ENCODE measurements at places on chromosomes 2 and 18. TPM values are rescaled to one million over a fixed set of nuclear protein-coding genes. Genes with fewer than 3 reads are reported as not detected.
A peak's percentile ranks its signal among the peaks of the same experiment; 100 is the strongest.

DNA sequence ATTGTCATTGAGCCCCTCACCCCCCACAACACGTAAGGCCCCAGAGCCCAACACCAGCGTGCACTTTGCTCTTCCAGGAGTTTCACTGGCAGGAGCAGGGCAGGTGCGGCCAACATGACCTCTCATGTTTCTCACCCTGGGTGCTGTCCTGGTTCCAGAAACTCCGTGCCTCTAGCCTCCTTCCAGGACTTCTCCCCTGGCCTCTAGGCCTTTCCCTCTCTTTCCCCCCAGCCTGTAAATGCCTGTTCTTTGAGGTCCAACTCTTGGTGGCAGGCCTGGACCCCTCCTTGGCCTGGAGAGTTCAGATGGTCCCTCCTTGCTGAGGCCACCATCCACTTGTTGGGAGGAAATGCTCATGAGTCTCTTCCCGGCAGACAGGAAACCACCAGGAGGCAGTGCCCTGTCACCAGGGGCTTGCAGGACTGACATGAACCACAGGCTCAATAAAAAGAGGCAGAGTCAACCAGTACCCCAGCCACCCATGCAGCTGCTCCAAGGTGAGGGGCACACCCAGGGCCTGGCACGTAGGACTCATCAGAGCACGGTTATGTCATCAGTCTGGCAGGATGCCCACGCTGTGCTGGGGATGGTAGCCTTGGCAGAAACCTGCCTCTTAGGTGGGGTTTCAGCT, 1.5 kb downstream of the MALL start:
- no peak overlapping the region for H3K4me3 ChIP-seq
- no peak overlapping the region for H3K27ac ChIP-seq
- no peaks in the 10 kb centered on the region for H3K36me3 ChIP-seq

SPATA3 gene
- not detected for polyA plus RNA-seq

DNA sequence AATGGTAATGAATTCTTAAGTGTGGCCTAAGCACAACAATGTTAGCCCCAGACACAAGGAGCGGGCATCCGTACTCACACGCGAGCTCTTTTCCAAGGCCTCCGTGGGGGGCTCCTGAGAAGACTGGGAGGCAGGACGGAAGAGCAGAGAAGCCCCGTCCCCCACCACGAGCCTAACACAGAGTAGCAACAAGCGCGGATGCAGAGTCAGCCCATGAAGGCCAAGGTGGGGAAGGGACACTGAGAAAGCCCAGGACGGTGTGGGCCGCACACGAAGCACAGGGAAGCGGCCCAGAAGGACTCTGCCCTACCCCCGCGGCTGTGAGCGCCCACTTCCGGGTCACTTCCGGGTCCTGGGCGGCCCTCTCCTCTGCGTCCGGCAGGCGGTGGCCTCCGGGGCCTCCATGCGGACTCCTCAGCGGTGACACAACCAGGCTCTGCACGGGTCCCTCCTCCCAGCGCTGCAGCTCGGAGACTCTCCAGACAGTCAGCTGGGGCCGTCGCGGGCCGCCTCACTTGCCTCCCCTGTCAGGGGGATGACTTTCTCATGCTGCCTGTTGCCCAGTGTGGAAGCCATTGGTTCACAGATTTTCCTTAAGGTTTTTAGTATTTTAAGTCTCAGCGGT, 151.5 kb downstream of the MTCL1 start:
- peaks cover 9% of the 10 kb centered on the region for H3K4me1 ChIP-seq
- no peak overlapping the region for H3K27ac ChIP-seq
- no peaks in the 10 kb centered on the region for H3K36me3 ChIP-seq
- H3K27me3 ChIP-seq: no peaks in the 10 kb centered on the region
- no peak for DNase-seq

LOXHD1 gene
- polyA plus RNA-seq: not detected

UPP2 gene
- polyA plus RNA-seq: not detected

RAD51AP2 gene
- not detected for polyA plus RNA-seq

DNA sequence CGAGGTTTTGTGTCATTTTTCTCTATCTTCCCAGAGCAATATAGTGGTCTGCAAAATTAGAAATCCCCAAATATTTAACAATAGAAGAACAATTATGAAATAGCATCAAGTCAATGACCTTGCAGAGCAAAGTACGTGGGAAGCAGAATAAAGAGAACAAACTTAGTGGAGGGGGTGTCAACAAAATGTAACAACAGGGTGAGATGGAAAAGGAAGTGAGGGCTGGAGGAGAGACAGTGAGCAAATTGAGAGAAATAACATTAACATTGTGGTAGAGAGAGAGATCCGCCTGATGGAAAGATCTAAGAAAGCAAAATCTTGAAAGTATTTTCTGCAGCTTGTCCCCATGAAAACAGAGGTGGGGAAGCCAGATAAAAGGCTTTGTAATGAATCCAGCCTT, 23.4 kb downstream of the ARHGAP15 start:
- H3K27ac ChIP-seq: peak overlapping the region; percentile 92
- no peak for DNase-seq
- no peaks in the 10 kb centered on the region for H3K27me3 ChIP-seq
- H3K4me3 ChIP-seq: peak overlapping the region; percentile 78
- peaks cover 7% of the 10 kb centered on the region for H3K36me3 ChIP-seq

DNA sequence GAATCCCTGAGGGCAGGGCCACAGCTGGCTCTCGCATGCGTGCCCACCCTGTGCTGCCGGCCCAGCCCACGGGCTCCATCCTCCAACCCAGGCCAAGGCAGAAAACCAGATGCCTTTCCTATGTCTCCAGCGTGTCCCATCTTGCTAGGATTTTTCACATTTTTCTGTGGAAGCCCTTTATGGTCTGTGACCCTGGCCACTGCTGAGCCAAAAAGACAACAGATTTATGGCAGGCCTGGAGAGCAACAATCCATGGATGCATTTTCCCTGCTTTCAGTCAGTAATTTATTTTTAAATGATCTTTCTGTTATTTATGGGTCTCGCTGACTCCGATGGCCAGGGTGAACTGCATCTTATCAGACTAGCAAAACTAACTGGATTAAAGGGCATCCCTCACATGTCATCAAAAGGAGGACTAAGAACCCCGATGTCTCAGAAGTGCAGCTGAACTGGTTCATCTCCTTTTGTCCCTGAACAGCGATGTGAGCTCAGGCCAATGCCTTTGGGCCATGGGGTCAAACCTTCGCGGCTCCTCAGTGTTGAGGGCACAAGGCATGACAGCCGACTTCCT, 346.0 kb downstream of the CYRIA start:
- no peak overlapping the region for H3K27ac ChIP-seq
- no peak for DNase-seq
- peaks cover 4% of the 10 kb centered on the region for H3K27me3 ChIP-seq
- no peak overlapping the region for H3K4me3 ChIP-seq
- H3K4me1 ChIP-seq: no peaks in the 10 kb centered on the region

CPLX4 gene
- polyA plus RNA-seq: not detected

DNA sequence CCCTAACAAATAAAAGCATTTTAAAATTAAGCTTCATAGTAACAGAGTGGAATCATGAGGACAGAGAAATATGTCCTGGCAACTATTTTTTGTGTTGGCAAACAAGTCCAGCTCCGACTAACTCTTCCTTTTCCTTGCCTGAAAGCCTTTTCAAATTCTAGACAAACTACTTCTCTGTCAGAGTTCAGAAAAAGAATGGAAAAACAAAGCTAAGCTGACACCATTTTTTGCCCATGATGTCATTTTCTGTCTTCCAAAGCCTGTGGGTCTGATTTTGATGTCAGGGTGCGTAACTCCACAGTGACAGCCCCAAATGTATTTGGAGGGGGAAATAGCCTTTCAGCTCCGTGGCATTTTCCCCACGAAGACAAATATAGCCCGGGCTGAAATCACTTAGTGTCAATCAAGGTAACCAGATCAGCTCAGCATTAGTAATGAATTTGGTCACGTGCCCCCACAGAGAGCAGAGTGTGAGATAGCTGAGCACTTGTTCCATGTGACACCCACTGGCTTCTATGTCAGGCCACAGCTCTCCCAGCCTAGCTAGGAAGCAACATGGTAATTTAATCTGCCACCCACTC, 233.0 kb upstream of the SIX2 start:
- no peak overlapping the region for H3K4me3 ChIP-seq
- no peaks in the 10 kb centered on the region for H3K36me3 ChIP-seq
- H3K27ac ChIP-seq: no peak overlapping the region
- no peak for DNase-seq

ZNF532 gene
- 4.6 TPM for polyA plus RNA-seq

IL36G gene
- not detected for polyA plus RNA-seq

DNA sequence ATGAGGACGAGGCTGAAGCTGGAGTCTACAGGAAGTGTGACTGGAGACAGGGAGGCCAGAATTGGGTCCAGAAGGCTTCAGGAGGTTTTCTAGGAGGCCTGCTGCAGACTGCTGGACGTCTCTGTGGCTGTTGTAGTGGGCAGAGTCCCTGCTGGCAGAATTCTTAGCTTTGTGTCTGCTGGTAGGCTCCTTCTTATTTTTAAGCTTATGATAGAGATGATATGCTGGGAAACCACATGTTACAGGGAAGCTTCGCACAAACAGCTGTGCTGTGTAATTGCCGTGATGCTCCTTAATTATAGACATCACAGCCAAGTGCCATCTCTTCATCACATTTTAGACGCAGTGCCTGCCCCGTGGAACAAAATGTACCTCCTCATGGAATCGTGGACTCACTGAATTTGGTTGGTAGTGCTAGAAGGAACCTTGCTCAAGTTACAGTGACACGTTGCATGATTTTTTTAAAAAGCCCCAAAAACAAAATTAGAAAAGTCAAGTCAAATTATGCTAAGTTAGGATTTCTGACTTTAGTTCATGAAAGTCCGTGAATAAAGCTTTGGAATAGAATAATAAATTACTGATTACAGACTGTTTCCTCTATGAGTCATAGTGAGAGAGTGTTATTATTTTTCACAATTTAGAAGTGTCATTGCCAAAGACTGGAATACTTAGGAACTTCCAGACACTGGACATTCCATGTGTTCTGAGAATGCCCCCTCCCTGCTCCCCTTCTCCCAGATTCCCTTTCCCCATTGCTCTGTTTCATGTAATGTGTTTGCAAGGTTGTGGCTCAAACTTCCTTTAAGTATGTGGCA, 144.1 kb downstream of the FHOD3 start:
- H3K4me3 ChIP-seq: no peak overlapping the region
- no peak overlapping the region for H3K27ac ChIP-seq
- DNase-seq: no peak

GRCh38 chr2:161956738-161957137, 117.3 kb downstream of the DPP4 start:
- no peak for DNase-seq
- no peaks in the 10 kb centered on the region for H3K27me3 ChIP-seq
- H3K27ac ChIP-seq: no peak overlapping the region
- no peak overlapping the region for H3K4me3 ChIP-seq
- H3K36me3 ChIP-seq: no peaks in the 10 kb centered on the region

DNA sequence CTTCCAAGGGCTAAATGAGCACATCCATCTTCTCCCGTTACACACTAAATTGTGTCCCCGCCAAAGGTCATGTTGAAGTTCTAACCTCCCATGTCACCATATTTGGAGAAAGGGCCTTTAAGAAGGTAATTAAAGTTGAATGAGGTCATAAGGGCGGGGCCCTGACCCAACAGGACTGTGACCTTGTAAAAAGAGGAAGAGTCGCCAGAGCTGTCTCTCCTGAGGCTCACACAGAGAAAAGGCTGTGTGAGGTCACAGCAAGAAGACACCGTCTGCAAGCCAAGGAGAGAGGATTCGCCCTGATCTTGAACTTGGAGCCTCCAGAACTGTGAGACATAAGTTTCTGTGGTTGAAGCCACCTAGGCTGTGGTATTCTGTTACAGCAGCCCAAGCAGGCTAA, 24.1 kb downstream of the TRABD2A start:
- peak; percentile 57 for DNase-seq
- H3K4me1 ChIP-seq: peaks cover 38% of the 10 kb centered on the region
- peak overlapping the region; percentile 93 for H3K27ac ChIP-seq
- H3K4me3 ChIP-seq: no peak overlapping the region
